ENCODE measurements at places on chromosomes 6 and 20.

DNA sequence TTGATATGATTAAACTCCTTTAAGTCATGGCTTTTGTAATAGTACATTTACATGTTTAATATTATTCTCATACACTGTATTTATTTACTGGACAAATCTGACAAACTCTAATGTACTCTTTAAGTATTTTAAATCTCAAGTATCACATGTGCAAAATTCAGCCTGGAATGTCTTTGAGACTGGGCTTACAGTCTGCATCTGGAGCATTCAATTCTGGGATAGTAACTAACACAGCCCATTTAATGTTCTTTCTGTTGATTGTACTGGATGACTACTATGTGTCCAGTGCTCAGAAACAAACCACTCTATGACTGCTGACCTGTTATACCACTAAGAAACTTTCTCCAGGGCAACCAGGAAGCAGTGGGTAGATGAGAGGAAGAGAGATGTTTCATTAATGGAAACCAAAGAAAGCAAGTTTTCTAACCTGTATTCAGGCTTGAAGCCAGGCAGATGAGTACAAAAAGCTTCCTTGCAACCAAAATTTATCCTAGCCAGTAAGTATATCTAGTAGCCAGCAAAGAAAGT is 26.8 kb downstream of the FBXL4 start:
- DNase-seq: no peak

GRCh38 chr6:75025371-75025770 is 180.5 kb downstream of the COL12A1 start:
- DNase-seq: no peak

DNA sequence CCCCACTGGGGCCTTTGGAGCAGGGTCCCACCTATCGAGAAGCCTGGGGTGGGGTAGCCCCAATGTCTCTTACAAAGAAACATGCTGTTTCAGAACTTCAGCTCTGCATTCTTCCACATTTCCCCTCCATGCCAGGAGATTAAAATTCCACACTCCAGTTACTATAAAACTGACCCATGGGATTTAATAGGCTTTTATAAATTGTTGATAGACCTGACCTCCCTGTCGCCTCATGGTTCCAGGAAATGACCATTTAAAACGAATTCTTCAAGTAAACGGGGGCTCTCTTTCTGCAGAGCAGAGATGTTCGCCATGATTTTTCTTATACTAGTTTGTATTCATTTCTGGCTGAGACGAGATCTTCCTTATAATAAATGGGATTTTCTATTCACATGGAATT is 19.3 kb downstream of the RIN2 start:
- no peak for DNase-seq

GRCh38 chr20:17665756-17666155 is 16.3 kb downstream of the RRBP1 start:
- no peak for DNase-seq
